Adipose tissue (tissue), 3 donors: ENCODE measurements at places on chromosomes 2 and 18. TPM values are rescaled to one million over a fixed set of nuclear protein-coding genes. Genes with fewer than 3 reads are reported as not detected.

SRSF7 gene
- 168 TPM for polyA plus RNA-seq

CACNB4 gene
- 0.21 TPM for polyA plus RNA-seq

RGPD5 gene
- polyA plus RNA-seq, result 6.6 TPM

TRIM54 gene
- polyA plus RNA-seq, result 0.90 TPM

CD8B2 gene
- polyA plus RNA-seq, result not detected

ERMN gene
- polyA plus RNA-seq, result 0.05 TPM

GAL3ST2 gene
- polyA plus RNA-seq, result not detected

IL36B gene
- not detected for polyA plus RNA-seq
